ENCODE measurements at places on chromosomes 11 and 22. TPM values are rescaled to one million over a fixed set of nuclear protein-coding genes. Genes with fewer than 3 reads are reported as not detected.

GRCh38 chr11:111413849-111414248, 34.8 kb upstream of the POU2AF1 start:
- DNase-seq: no peak
- no peaks in the 10 kb centered on the region for H3K4me1 ChIP-seq
- no peak overlapping the region for H3K27ac ChIP-seq
- H3K36me3 ChIP-seq: no peaks in the 10 kb centered on the region
- no peaks in the 10 kb centered on the region for H3K27me3 ChIP-seq

GRCh38 chr11:65446446-65447277, 24.1 kb downstream of the NEAT1 start:
- H3K36me3 ChIP-seq: peaks cover 41% of the 10 kb centered on the region
- no peak overlapping the region for H3K4me3 ChIP-seq
- H3K4me1 ChIP-seq: peaks cover 63% of the 10 kb centered on the region

DNA sequence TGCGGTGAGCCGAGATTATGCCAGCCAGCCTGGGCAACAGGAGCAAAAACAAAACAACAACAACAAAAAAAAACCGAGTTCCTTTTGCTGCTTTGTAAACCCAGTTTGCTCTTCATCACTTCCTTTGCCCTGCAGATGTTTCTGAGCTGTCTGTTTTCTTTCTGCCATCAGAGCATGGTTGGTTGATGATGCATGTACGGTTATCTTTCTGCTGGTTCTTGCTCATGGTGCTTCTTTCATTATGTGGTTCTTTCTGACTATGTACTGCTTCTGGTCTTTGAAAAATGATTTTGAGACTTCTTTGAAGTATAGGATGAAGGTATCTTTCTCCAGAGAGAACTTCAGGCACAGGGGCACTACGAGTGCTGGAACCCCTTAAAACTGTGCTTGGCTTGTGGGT, 13.2 kb downstream of the TANGO2 start:
- no peak overlapping the region for H3K27ac ChIP-seq
- no peaks in the 10 kb centered on the region for H3K27me3 ChIP-seq
- peaks cover 11% of the 10 kb centered on the region for H3K4me1 ChIP-seq

GRCh38 chr11:20964985-20965384, 295.6 kb downstream of the NELL1 start:
- no peak overlapping the region for H3K27ac ChIP-seq
- H3K4me3 ChIP-seq: no peak overlapping the region
- H3K4me1 ChIP-seq: no peaks in the 10 kb centered on the region
- DNase-seq: no peak
- H3K36me3 ChIP-seq: no peaks in the 10 kb centered on the region
- no peaks in the 10 kb centered on the region for H3K27me3 ChIP-seq

GRCh38 chr11:11669233-11669846, 47.5 kb upstream of the GALNT18 start:
- no peaks in the 10 kb centered on the region for H3K27me3 ChIP-seq
- H3K36me3 ChIP-seq: no peaks in the 10 kb centered on the region
- H3K4me3 ChIP-seq: no peak overlapping the region
- DNase-seq: no peak

DNA sequence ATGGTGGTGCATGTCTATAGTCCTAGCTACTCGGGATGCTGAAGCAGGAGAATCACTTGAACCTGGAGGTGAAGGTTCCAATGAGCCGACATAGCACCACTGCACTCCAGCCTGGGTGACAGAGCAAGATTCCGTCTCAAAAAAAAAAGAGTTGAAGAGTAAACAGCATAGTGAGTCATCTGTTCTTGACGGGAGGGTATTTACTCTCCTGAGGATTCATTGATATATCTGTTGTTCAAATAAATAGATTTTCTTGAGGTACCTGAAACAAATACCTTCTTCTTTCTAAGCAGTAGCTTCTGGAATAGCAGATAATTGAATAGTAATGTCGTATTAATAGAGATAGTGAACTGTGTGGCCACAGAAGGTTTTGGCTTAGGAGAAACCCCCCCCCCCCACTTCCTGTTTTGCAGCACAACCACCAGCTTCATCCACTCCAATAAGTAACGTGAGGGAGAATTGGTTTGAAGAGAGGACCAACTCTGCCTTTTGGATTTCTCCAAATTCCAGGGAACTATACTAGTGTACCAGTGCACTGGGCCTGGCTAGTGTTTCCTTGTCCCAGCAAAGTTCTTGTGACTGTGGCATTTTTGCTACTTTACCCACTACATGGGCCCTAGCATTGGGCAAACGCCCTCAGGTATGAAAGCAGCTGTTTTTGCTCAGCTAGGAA, 90.0 kb downstream of the PRMT3 start:
- H3K4me1 ChIP-seq: peaks cover 53% of the 10 kb centered on the region
- H3K36me3 ChIP-seq: peaks cover 22% of the 10 kb centered on the region
- no peak overlapping the region for H3K4me3 ChIP-seq
- peak overlapping the region; percentile 85 for H3K27ac ChIP-seq

DNA sequence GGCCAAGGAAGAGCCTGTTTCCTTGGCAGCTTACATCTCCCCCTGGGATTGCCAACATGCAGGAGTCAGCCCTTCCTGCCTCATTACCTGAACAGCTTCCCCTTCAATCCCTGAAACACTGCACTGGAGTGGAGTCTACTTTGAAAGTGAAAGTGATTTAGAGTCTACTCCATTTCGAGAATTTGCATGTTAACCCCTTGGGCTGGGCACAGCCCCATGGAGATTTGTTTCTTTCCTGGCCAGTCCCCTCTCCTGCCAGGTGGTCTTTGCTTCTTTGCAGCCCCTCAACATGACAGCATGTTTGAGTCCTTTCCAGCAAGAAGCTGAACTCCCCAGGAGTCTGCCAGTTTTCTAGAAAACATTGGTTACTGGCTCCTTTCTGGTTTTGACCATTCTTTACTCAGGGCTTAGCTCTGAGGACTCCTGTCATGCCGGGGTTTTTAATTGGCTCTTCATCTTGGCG, 59.9 kb downstream of the TRAF6 start:
- DNase-seq: no peak
- no peaks in the 10 kb centered on the region for H3K36me3 ChIP-seq
- peaks cover 3% of the 10 kb centered on the region for H3K4me1 ChIP-seq
- no peak overlapping the region for H3K4me3 ChIP-seq

- peak overlapping the region; percentile 59 for H3K27ac ChIP-seq
- no peaks in the 10 kb centered on the region for H3K27me3 ChIP-seq
- peak; percentile 32 for DNase-seq
- no peaks in the 10 kb centered on the region for H3K36me3 ChIP-seq
- peaks cover 52% of the 10 kb centered on the region for H3K4me1 ChIP-seq
Observed at GRCh38 chr11:44524751-44525201, 40.7 kb upstream of the CD82 start.

DNA sequence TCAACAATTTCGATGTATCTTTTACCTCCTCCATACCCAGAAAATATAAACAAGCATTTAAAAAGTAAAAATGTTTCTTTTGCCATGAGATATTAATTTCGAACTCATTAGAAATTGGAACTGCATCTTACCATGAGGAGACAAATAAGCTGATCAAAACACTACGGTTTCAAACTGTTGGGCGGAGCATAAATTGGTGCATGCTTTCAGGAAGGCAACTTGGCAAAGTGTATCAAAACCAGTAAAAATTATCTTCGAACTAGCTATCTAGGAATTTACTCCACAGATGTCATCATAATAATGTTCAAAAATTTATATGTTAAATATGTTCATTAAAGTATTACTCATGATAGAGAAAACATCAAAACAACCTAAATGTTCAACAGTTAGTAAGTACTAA, 21.4 kb upstream of the SOX6 start:
- no peaks in the 10 kb centered on the region for H3K36me3 ChIP-seq
- H3K27me3 ChIP-seq: no peaks in the 10 kb centered on the region
- H3K4me3 ChIP-seq: no peak overlapping the region
- H3K27ac ChIP-seq: peak overlapping the region; percentile 50

DNA sequence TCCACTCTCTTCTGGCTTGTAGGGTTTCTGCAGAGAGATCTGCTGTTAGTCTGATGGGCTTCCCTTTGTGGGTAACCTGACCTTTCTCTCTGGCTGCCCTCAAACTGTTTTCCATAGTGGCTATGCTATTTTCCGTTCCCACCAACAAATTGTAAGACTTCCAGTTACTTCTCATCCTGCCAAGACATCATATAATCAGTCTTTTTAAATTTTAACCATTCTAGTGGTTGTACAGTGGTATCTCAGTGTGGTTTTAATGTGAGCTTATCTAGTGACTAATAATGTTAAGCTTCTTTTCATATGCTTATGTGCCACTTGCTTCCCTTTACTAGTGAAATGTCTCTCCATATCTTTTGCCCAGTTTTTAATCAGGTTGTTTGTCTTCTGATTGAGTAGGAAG, 13.6 kb upstream of the TRIM29 start:
- DNase-seq: no peak
- H3K27ac ChIP-seq: no peak overlapping the region
- no peak overlapping the region for H3K4me3 ChIP-seq

- H3K27me3 ChIP-seq: no peaks in the 10 kb centered on the region
- no peak overlapping the region for H3K4me3 ChIP-seq
- no peak for DNase-seq
- no peak overlapping the region for H3K27ac ChIP-seq
- peaks cover 82% of the 10 kb centered on the region for H3K36me3 ChIP-seq
- H3K4me1 ChIP-seq: peaks cover 11% of the 10 kb centered on the region
Observed at GRCh38 chr22:20036084-20036482, 15.2 kb downstream of the TANGO2 start.

DNA sequence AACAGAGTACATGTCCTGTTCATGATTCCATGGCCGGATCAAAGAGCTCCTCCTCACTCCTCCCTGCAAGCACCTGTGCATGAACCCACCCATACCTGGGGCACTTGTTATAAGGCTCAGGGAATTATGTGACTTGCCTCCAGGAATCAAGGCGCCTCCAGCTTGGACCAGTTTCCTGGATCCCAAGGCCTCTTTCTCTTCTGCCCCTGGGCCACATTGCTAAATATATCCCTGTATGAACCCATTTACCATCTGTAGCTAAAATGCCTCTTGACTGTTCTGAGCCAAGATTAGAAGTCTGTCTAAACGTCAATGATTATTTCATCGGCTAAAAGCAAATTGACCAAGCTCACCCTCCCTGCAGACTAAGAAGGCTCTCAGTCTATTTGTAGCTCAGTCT, 135.6 kb downstream of the KIRREL3 start:
- no peak overlapping the region for H3K27ac ChIP-seq
- H3K27me3 ChIP-seq: no peaks in the 10 kb centered on the region
- H3K4me1 ChIP-seq: no peaks in the 10 kb centered on the region
- no peaks in the 10 kb centered on the region for H3K36me3 ChIP-seq
- H3K4me3 ChIP-seq: no peak overlapping the region

GRCh38 chr22:19769393-19769715, 8.8 kb downstream of the TBX1 start:
- H3K4me1 ChIP-seq: peaks cover 22% of the 10 kb centered on the region
- DNase-seq: no peak
- H3K36me3 ChIP-seq: peaks cover 8% of the 10 kb centered on the region
- no peak overlapping the region for H3K27ac ChIP-seq
- peaks cover 14% of the 10 kb centered on the region for H3K27me3 ChIP-seq
- no peak overlapping the region for H3K4me3 ChIP-seq

DNA sequence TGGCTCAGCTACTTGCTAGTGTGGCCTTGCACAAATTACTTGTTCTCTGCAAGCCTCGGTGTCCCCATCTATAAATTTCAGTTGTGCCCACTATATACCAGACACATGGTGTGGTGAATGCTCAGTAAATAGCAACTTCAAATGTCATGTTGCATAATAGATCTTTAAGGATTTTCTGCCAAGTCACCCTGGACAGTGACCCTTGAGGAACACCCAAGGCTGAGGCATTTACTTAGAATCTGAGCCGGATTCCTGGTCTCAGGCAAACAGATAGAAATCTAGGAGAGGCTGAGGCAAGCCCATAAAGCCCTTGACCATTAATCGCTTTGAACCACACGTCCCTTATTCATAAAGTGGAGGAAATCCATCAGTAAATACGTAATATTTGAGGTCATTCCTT, 9.7 kb downstream of the TEAD1 start:
- no peaks in the 10 kb centered on the region for H3K27me3 ChIP-seq
- DNase-seq: no peak
- no peaks in the 10 kb centered on the region for H3K36me3 ChIP-seq

DNA sequence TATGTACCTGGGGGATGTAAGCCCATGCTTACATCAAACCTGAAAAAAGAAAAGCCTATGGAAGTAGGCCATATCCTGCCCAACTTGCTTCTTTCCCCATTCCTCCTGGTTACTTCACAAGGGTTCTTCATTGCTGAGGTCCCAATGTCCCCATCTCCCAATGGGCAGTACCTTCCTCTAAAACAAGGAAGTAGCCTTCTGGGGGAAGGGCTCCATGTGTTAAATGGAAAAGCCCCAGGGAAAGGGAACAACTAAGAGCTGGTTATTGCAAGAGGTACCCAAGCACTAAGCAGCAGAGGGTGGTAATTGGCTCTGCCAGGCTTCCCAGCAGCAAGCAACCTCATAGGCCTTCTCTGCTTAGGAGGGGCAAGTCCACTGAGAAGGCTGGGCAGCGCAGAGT, 11.3 kb downstream of the TMEM216 start:
- H3K4me1 ChIP-seq: no peaks in the 10 kb centered on the region

DNA sequence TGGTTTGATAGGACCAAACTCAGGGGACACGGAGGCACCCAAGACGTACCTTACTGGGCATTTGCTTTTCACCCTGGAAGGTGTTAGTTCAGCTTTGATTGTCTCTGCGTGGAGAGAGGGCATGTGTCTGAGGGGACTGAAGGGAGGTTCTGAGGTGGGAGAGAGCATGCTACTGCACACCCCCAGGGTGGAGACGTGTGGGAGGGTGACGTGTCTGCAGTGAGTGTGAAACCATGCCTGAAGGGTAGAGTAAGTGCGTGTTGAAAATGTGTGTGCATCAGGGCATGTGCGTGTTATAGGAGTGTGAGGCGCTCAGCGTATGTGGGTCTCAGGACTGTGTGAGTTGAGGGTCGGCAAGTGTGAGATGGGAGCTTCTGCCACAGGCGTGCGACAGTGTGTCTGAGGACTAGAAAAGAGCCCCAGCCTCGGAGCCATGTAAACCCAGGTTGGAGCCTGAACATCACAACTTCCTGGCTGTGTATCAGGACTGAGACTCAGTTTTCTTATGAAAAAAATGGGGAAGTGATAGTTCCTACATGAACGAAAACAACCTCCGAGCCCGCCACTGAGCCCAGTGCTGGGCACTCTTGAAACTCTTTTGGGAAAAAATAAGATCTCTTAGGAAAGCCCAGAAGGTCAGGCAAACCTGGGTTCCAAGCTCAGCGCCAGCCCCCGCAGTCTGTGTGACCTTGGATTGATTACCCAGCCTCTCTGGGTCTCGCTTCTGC, 11.8 kb upstream of the KCNJ11 start:
- no peaks in the 10 kb centered on the region for H3K36me3 ChIP-seq
- H3K4me3 ChIP-seq: no peak overlapping the region

- H3K36me3 ChIP-seq: peaks cover 2% of the 10 kb centered on the region
- H3K27ac ChIP-seq: no peak overlapping the region
- H3K27me3 ChIP-seq: no peaks in the 10 kb centered on the region
- no peak for DNase-seq
- H3K4me1 ChIP-seq: peaks cover 30% of the 10 kb centered on the region
Observed at GRCh38 chr11:1765871-1766718, 2.4 kb upstream of the CTSD start.

GRCh38 chr11:59097113-59097708, 9.8 kb upstream of the FAM111B start:
- no peaks in the 10 kb centered on the region for H3K27me3 ChIP-seq
- H3K36me3 ChIP-seq: no peaks in the 10 kb centered on the region
- H3K27ac ChIP-seq: no peak overlapping the region
- no peak overlapping the region for H3K4me3 ChIP-seq

The LARGE2 gene
- 12.6 TPM for total RNA-seq

The HEPACAM gene
- not detected for total RNA-seq

The TREH gene
- not detected for total RNA-seq

The GAB4 gene
- not detected for total RNA-seq

The MFNG gene
- total RNA-seq: 0.89 TPM

The ALDH3B2 gene
- not detected for total RNA-seq

The IL17REL gene
- 0.22 TPM for total RNA-seq

The TRIM51 gene
- total RNA-seq: not detected

The OLFML1 gene
- not detected for total RNA-seq

The PI4KA gene
- total RNA-seq: 173 TPM

The LSP1 gene
- total RNA-seq: 0.73 TPM

The GGT5 gene
- total RNA-seq: 0.81 TPM

The NAV2 gene
- 0.25 TPM for total RNA-seq

The UPB1 gene
- total RNA-seq: not detected
